Heart left ventricle (tissue), 16 donors: ENCODE measurements at places on chromosomes 16 and 17. TPM values are rescaled to one million over a fixed set of nuclear protein-coding genes. Genes with fewer than 3 reads are reported as not detected.

The CACNG5 gene
- total RNA-seq: not detected

The CDRT15L2 gene
- not detected for total RNA-seq

The VAT1L gene
- 11.0 TPM for total RNA-seq

The RASD1 gene
- 37.2 TPM for total RNA-seq

The KIF2B gene
- total RNA-seq: not detected

The SDR42E2 gene
- not detected for total RNA-seq

The PEMT gene
- 20.7 TPM for total RNA-seq

The UTS2R gene
- 1.7 TPM for total RNA-seq

The CIBAR2 gene
- not detected for total RNA-seq

The JPT1 gene
- total RNA-seq: 31.1 TPM

The PRSS27 gene
- 0.39 TPM for total RNA-seq

The SLC6A2 gene
- not detected for total RNA-seq

The TGFB1I1 gene
- 12.9 TPM for total RNA-seq

The HAS3 gene
- total RNA-seq: 2.0 TPM

The GDPD3 gene
- 2.2 TPM for total RNA-seq

The ADAMTS18 gene
- total RNA-seq: not detected

The SLFN14 gene
- not detected for total RNA-seq
